Stimulated activated CD4-positive, alpha-beta T cell treated with anti-CD3 and anti-CD28 coated beads, TNF-alpha, amount 100 ng/mL, for 24 hours (primary cell): ENCODE measurements at places on chromosomes 6 and 20.
A peak's percentile ranks its signal among the peaks of the same experiment; 100 is the strongest.

DNA sequence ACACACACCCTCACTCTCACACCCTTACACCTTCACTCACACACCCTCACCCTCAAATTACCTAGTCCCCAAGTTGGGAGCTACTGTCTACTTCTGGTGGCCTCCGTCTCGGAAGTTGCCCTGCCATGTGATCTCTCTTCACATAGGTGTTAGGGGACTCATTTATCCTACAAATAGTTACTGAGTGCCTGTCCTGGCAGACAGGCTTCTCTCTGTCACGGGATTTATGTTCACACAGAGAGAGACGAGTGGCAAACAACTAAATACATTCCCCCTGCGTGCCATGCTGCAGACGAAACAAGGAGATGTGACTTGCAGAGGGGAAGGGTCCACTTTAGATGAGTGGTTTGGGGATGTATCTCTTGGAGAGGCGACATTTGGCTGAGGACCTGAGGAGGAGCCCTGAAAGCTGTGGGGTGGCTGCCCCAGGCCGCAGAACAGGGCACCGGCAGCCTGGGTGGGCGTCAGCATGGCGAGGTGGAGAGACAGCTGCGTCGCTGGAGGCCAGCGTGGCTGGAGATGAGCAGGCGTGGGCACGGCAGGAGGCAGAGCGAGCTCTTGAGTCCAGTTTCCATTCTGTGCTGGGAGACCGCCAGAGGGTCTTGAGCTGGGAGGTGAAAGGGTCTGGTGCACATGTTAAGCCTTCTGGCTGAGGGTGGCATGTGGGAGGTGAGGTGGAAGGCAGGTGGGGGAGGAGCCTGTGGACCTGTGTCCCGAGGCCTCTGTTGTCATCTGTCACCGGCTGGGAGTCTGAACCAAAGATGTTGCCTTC is 17.2 kb downstream of the DYNLT1 start:
- no peak for DNase-seq

GRCh38 chr6:127902933-127903332 is 2.1 kb upstream of the THEMIS start:
- DNase-seq, result no peak

GRCh38 chr20:38863024-38863851 is 57.7 kb downstream of the PPP1R16B start:
- peak; percentile 38 for DNase-seq

GRCh38 chr20:41608606-41609005 is 9.6 kb downstream of the CHD6 start:
- DNase-seq, result no peak

GRCh38 chr20:62675877-62676260 is 32.8 kb upstream of the NTSR1 start:
- DNase-seq, result no peak

- no peak for DNase-seq
Observed at GRCh38 chr6:147434516-147434915, 74.0 kb upstream of the SAMD5 start.

DNA sequence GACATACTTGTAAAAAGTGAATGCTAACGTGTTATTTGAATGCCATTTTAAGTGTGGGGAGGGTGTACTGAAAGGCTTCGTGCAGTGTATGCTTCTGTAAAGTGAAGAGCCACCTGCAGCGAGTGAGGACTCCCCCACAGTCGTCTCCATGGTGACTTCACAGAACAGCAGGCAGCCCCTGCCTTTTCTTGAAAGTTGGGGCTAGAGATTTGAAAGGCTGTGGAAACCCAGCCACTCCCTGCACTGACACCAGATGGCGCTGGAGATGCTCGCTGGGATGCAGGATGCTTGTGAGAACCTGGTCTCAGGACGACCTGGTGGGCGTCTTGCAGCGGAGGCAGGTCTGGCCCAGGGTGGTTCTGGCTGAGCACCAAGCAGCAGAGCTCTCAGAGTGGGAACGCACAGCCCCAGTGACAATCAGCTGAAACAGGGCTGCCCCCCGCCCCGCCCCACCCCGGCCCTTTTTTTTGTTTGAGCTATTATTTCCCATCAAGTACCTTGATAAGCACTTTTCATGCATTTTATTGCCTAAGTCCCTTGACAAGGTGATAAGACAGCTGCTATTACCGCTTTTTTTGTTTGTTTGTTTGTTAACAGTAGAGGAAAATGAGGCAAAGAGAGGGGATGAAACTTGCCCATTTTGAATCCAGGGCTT is 150.3 kb downstream of the SYCP2 start:
- DNase-seq, result peak; percentile 50

DNA sequence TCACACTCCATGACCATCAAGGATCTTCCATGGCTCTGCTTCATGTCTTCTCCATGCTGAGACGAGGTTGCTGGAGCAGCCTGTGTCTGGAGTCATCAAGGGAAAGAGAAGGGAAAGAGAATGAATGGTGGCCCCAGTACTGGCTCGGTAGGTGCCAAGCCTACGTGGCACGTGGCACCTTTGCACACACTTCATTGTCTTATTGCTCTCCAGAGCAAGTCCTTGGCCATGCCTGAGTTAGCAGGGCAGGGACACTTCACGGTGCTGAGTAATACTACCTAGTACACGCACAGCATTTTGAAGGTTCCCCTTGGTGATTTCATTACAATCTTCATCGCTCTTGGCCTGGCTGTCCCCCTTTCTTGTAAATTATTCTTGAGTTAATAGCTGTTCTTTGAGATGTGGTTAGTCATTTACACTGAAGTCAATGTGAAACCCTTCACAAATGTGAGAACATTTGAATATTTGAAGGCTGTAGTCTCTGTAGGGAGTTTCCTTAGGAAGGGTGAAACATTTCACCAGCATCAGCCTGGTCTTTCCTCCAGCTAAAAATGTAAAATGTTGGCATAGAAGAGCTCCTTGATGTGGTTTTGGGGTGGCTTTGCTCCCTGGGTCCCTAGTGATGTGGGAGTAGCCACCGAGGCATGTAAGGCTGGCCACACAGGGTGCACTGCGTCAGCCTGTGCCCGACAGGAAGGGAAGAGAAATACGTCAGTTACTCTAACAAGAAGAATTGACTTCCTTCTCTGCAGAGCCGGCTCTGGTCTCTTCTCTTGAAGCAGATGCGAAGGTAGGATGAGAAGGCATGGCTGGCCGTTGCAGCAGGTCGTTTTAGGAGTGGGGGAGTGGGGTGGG is at the start of gene SYTL3:
SYTL3 (plus strand) TSS at position 766 of the 855 bp plus-strand sequence. CDS start 13,215 bp downstream, outside the sequence.
- peak; percentile 57 for DNase-seq

- DNase-seq, result no peak
Observed at GRCh38 chr20:3047486-3048419, 1.9 kb downstream of the MRPS26 start.

GRCh38 chr6:6588924-6589709 is 597 bp downstream of the LY86 start:
- DNase-seq, result no peak

GRCh38 chr6:137893726-137894125 is 26.7 kb downstream of the TNFAIP3 start:
- DNase-seq, result no peak

GRCh38 chr20:32971703-32972161 is 32.5 kb downstream of the SUN5 start:
- no peak for DNase-seq

DNA sequence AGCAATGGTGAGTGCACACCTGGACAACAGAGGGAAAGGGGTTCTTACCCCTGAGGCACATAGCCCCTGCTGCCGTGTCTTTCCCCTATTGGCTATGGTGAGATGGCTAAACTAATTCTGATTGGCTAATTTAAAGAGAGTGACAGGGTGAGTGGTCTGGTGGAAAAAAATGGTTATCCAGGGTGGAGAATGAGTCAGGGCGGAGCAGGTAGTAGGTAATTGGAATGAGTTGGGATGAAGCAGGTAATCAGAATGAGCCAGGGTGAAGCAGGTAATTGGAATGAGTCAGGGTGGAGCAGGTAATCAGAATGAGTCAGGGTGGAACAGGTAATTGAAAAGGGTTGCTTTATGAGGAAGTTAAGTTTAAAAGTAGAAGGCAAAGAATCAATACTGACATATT is 200.3 kb downstream of the EYA4 start:
- DNase-seq, result no peak

GRCh38 chr6:110468731-110469130 is 7.7 kb downstream of the SLC22A16 start:
- no peak for DNase-seq

DNA sequence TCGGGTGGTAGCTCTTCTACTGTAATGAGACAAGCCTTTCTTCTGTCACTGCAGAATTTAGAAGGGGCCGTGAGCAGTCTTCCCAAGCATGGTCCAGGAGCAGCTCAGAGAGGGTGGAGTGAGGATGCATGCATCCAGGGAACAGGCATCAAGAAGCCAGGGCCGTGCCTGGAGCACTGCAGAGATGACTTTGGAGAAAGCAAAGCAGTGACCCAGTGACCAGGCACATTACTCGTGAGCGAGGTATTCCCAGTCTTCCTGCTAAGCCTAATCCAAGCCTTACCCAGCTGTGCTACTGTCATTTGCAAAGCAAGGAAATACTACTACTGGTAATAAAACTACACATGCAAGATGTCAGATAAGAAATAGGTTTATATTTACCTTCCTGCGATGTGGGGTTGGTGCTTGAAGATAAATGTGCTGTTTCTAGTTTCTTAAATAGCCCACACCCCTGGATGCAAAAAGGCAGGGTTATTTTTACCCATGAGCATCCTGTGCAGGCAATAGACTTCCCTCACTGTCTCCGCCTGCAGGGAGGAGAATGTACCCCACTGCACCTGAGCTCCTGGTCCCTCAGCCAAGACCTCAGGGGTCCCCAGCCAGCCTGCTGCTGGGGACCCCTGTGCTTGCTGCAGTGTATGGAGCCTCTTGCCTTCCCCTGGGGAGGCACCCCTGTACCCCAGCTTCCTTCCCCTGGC is 62.9 kb downstream of the SSR1 start:
- DNase-seq, result no peak

- DNase-seq, result no peak
Observed at GRCh38 chr6:18247002-18247401, 17.3 kb downstream of the DEK start.

- peak; percentile 65 for DNase-seq
Observed at GRCh38 chr6:28944412-28944865, 20.7 kb upstream of the TRIM27 start.

DNA sequence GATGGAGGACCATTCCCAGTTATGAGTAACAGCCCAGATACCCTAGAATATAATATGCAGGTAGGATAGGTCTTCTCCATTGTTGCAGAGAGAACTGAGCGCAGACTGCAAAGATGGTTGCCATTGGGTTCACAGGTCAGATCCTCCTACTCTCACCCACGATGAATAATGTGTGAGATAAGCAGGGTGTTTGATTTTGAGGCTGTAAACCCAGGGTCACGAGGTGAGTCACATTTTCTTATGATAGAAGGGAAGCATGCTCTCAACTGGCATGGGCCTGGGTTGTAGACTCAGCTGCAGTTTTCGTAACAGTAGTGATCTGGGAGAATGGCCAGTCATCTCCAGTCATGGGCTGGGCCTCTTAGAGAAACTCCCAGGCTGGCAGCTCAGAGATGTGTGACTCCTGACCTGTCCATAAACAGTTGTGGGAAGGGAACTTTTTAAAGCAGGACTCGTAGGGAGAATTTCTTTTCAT is 74.2 kb downstream of the CD164 start:
- peak; percentile 33 for DNase-seq

GRCh38 chr6:109008537-109009235 is 86.0 kb downstream of the SESN1 start:
- peak; percentile 1 for DNase-seq

DNA sequence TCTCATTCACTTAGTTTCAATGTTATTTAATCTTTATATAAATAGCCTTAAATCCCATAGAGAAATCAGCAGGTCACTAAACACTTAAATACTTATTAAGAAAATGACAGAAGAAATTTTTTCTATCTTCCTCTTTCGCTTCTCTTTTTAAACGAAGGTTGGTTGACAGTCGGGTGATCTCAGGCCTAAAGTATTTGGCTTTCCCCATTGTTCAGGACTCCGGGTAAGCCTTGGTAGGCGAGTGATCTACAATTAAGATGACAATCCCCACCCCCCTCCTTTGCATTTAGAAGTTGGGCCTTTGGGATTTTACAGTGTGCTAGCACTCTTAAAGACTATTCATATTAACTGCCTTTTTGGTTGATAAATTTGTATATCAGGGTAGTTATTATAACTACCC is 19.7 kb upstream of the UTRN start:
- no peak for DNase-seq

DNA sequence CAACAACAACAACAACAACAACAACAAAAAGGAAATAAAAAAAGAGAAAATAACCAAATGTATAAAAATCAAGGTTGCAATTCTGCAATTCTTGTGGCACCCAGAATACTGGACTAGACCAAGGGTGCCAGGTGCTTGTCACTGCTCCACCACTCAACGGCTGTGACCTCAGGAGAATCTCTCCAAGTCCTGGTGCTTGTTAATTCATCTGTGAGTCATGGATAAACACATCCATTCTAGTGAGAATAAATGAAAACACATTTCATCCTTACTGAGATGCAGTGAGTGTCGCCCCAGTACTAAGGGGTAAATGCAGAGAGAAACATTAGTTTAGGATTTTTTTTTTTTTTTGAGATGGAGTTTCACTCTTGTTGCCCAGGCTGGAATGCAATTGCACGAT is 32.0 kb downstream of the HLA-C start:
- DNase-seq, result no peak

DNA sequence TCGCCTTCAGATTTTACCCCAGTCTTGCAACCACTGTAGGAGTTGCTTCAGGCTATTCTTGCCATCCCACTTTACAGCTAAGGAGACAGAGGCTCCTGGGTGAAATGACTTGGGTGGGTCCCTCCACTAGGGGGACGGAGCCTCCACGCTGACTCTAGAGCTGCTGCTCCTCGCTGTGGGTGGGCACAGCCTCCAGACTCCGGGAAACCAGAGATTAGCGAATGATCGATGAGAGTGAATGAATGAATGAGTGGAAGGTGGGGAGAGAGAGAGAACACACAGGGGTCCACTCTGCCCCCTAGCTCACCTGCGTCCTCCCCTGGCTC is 10.4 kb downstream of the ZBP1 start:
- no peak for DNase-seq

DNA sequence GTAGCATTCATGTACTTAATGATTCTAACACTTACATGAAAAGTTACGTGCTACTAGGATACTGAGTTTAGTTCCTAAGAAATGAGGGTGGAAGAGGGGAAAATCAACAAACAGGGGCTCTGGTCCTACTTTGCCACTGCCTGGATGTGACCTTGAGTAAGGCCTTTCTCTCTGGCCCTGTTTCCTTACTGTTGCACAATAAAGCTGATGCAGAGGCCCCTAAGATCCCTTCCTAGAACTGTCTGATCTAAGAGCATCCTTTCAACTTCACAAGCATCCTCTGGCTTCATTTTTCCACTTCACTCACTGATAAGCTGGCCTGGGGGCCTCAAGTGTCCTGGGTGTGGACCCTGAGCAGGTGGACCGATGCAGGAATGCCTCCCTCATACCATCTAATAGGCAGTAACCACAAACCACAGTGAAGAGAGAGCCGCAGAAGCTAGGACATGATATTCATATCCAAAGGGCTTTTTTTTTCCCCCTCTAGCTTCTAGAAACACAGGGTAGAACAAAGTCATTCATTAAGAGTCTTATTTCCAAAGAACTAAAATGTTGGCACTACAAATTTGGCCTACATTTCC is 21.6 kb downstream of the FKBP1A start:
- DNase-seq, result no peak

DNA sequence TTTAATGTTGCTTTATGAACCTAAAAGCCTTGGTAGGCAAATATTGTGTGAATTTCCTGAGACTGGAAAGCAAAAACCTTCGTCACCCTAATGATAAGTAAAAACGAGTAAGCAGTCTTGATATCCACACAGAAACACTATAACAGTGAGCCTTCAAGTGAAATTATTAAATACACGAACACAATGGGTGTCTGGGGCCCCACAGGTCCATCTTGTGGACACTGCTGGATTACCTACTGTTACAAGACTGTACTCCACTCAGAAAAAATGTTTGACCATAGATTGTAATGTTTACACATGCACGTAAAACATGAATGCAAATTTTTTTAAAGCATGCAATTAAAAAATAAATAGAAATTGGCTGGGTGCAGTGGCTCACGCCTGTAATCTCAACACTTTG is 466.9 kb downstream of the CD83 start:
- no peak for DNase-seq
